ENCODE measurements at places on chromosomes 12 and 14. TPM values are rescaled to one million over a fixed set of nuclear protein-coding genes. Genes with fewer than 3 reads are reported as not detected.

OTUB2 gene
- total RNA-seq = 2.5 TPM

OTOGL gene
- total RNA-seq = 0.02 TPM

CELA1 gene
- not detected for total RNA-seq

PTPRB gene
- 0.02 TPM for total RNA-seq

APOF gene
- total RNA-seq = not detected

CLEC9A gene
- total RNA-seq = not detected

BCL2L14 gene
- not detected for total RNA-seq

PROX2 gene
- not detected for total RNA-seq

IL26 gene
- not detected for total RNA-seq

HSPB8 gene
- 49.4 TPM for total RNA-seq

CD27 gene
- total RNA-seq = not detected

GPR132 gene
- total RNA-seq = not detected

TNFRSF1A gene
- total RNA-seq = 327 TPM

NDUFB1 gene
- total RNA-seq = 520 TPM

SYT1 gene
- 5.5 TPM for total RNA-seq

AKAP3 gene
- total RNA-seq = 1.9 TPM

KRT8 gene
- 20.7 TPM for total RNA-seq

Measured in H4 (cell line).